ENCODE measurements at places on chromosomes 6 and 20.

- no peak for DNase-seq
These were observed 3.9 kb upstream of the LY6G6D start for GRCh38 chr6:31711233-31711632.

DNA sequence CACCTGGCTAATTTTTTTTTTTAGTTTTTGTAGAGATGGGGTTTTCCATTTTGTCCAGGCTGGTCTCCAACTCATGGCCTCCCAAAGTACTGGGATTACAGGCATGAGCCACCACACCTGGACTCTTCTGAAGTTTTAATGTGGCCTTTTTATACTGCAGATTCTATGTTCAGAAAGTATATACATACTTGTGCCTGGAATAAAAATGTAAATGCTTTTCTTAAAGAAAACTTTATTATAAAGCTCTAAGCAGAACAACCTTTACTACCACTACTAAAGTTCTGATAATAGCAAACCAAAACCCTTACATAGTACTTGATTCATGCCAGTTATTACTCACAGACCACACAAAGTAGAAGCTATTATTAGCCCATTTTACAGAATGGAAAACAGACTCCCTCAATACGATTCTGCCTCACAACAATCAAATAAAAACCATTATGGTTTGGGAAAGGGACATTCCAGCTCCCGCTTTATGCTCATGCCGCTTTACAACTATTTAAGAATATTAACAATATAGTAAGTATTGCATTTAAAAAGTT lies 5.3 kb downstream of the PHIP start:
- no peak for DNase-seq

DNA sequence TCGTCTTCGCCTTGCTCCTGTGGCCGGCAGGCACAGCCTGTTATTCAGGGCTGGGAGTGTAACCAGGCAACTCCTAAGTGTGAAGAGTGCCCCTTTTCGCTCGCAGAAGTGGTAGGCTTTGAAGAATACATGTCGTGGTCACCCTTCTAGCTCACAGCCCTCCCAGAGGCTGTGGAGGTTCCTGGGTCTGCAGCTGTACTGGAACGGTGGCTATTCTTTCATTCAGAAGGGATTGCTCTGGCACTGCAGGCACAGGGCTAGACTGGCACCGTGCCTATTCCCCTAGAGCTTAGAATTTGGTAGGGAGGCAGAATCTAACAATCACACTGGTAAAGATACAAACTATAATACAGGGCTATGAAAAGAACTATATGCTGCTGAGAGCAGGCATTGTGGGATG lies 1.1 kb upstream of the SRSF12 start:
- no peak for DNase-seq

DNA sequence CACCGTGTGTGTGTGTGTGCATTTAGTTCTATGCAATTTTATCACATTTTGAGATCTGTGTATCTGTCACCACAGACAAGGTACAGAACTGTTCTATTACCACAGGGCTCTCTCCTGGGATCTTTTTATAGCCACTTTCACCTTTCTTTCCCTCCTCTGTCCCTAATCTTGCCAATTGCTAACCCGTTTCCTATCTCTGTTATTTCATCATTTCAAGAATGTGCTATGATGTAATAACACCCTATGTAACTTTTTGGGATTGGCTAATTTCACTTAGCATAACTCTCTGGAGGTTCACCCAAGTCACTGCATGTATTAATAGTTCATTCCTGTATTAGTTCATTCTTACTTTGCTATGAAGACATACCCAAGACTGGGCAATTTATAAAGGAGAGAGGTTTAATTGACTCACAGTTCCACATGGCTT lies 657.7 kb downstream of the QKI start:
- DNase-seq, result no peak

- DNase-seq, result no peak
These were observed 155.4 kb upstream of the MARCKS start for GRCh38 chr6:113701552-113702254.

DNA sequence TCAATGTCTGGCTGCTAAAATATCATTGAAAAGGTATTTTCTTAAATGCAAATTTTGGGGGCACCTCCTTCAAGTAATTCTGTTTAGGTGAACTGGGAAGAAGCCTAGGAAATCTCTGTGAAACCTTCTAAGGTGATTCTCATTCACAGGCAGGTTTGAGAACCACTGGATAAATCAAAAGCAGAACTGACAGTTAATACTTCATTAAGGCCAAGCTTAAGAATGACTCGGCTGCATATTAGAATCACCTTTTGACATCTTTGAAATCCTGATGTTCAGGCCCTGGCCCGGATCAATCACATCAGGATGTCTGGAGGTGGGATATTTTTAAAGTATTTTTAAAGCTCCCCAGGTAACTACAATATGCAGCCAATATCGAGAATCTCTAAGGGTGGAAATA lies 50.6 kb downstream of the FKBP1C start:
- DNase-seq, result no peak

DNA sequence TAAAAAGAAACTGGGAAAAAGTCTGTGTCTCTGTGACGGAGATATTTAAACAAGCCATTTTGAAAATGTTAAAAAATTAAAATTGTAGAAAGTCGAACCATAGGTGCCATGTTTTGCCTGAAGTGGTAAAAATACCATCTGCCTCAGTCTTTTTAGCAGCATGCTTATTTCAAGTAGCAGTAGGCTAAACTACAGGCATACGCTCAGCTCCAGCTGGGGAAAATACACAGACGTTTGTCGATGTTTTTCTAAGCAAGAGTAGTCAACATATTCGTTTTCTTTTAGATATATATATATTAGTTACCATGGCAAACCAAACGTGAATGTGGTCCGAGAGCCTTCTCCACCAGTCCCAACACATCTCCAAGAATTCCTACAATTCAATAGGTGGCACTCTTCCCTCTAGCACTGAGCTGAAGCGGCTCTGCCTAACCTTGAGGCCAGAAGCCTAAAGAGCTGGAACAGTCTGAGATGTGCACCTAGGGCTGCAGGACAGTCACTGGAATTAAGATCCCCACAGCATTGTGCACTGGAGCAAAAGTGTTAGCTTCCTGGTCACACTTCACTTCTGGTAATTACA lies 70.2 kb upstream of the BEND3 start:
- no peak for DNase-seq

GRCh38 chr20:50798650-50799049 lies 3.8 kb downstream of the BCAS4 start:
- DNase-seq, result no peak

DNA sequence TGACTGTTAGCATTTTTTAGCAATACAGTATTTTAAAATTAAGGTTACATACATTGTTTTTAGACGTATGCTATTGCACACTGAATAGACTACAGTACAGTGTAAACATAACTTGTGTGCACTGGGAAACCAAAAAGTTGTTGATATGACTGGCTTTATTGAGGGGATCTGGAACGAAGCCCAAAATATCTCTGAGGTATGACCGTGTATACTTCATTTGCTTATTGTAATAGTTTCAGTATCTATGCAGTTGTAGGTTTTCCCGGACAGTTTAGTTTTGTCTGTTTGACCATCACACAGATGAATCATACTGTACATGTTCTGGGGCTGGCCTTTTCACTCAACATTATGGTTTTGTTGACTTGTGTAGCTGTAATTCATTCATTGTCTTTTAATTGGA lies 6.9 kb upstream of the ZBTB12 start:
- DNase-seq, result no peak

DNA sequence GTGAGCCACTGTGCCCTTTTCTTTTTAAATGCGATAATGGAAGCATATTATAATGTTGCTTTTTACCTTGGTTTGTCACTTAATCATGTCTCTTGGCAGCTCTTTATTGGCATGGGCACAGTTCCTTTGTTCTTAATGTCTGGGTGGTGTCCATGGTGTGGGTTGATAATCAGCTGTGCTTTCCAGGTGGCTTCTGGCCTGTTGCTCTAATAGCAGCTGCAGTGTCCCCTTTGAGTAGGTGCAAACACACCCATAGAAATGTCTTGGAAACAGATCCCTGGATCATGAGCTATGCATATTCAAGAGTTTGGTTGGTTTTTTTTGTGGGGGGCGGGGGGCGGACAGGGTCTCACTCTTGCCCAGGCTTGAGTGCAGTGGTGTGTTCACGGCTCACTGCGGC lies 29.9 kb downstream of the EFCAB8 start:
- DNase-seq, result no peak

DNA sequence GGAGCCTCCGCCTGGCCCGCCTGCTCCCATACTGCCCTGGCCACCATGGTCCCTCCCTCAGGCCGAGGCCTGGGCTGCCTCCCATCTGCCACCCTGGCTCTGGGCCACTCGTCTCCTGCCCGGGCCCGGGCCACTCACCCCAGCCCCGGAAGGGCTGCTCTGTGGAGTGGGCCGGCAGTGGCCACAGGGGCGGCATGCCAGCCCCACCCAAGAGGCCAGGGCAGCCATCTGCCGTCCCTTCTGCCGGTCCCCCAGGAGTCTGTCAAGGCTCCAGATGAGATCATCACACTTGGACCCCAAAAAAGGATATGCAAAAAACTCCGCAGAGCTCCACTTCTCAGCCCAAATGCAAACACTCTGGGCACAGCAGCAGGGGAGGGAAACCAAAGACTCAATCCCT lies 23.8 kb upstream of the TLDC2 start:
- no peak for DNase-seq

GRCh38 chr6:45710304-45710821 lies 305.3 kb downstream of the CLIC5 start:
- DNase-seq, result no peak

Data from NCI-H187 (cell line).